CD4-positive, alpha-beta T cell treated with Interleukin-17A for 4 hours (primary cell): ENCODE measurements at places on chromosomes 12 and 14.
A peak's percentile ranks its signal among the peaks of the same experiment; 100 is the strongest.

DNA sequence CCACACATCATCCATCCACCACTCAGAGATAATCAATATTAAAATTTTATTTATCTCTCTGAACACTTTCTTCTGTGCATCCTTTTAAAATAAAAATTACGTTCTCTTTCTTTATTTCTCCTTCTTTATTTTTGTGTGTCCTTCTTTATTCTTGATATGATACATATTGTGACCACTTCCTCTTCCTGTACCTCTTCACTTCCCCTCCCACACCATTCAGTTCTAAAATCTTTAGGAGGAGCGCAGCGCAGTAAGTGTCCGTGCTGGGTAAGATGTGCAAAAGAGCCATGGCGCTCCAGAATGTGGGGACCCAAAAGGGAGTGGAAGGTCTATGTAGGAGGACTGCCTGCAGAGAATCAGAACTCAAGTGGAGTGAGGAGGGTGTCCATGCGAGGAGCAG lies 256.7 kb downstream of the ITPR2 start:
- no peak for DNase-seq

DNA sequence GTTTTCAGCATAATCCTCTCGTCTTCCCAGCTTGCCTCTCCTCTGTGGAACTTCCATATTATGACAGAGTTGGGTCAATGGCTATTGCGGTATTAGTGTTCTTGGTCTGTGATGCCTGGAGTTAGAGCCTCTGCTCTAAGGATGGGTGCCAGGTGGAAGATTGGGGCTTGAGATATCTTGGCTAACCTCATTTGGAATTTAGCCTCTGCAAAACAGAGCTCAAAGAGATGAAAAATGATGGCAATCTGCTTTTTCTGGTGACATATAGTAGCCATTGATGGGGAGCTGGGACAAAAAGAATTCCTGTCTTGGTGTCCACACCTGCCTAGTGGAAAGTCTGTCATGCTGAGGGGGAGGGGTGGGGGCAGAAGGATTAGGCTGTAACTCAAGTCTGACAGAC lies 152.1 kb downstream of the RPL10L start:
- DNase-seq, result no peak

DNA sequence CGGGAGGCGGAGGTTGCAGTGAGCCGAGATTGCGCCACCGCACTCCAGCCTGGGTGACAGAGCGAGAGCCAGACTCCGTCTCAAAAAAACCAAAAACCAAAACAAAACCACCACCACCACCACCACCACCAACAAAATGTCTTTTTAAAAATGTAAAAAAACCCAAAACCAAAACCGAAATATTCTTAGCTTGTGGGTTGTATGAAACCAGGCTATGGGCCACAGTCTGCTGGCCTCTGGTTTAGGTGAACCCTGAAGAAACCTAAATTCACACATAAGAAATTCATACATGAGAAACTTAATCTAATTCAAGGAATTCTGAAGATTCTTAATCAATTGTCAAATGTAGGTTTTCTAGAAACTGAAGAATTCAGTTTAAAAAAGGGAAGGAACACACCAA lies 37.6 kb downstream of the INSM2 start:
- no peak for DNase-seq

DNA sequence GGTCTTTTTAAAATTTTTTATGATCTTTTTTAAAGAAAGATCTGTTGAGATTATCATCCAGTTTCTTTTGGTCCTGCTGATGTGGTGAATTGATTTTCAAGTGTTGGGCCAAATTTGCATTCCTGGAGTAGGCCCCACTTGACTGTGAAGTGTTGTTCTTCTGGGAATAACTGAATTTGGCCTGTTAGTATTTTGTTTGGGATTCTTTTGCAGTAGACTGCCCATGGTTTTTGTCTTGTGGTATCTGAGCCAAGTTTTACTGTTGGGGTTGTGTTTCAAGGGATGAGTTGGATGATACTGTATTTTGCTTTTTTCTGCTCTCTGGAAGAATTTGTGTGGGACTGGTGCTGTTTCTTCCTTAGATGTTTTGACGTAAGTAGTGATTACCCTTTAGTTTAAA lies 4.0 kb upstream of the SYCP3 start:
- DNase-seq, result no peak

- peak; percentile 69 for DNase-seq
Observed at GRCh38 chr12:8065991-8066594, at the start of gene C3AR1. TSS of gene C3AR1 (minus strand) at chr12:8066359. CDS start at chr12:8060185, 6,174 bp downstream.

GRCh38 chr12:67651132-67651695 lies 2.7 kb downstream of the DYRK2 start:
- peak; percentile 58 for DNase-seq

GRCh38 chr12:2504577-2504976 lies 290.2 kb upstream of the FKBP4 start:
- DNase-seq, result no peak

GRCh38 chr12:65918021-65918420 lies 93.7 kb downstream of the HMGA2 start:
- DNase-seq, result no peak
